ENCODE measurements at places on chromosomes 13 and 19. TPM values are rescaled to one million over a fixed set of nuclear protein-coding genes. Genes with fewer than 3 reads are reported as not detected.

ZNF541 gene
- total RNA-seq = not detected

IGFL1 gene
- total RNA-seq = 3.8 TPM

PRR36 gene
- total RNA-seq = 0.28 TPM

HCST gene
- total RNA-seq = 0.63 TPM

ITM2B gene
- 160 TPM for total RNA-seq

DHDH gene
- total RNA-seq = 1.5 TPM

ZNF491 gene
- not detected for total RNA-seq

NRTN gene
- 1.6 TPM for total RNA-seq

RAB3A gene
- 0.50 TPM for total RNA-seq

OR4F17 gene
- not detected for total RNA-seq

IFNL1 gene
- 0.30 TPM for total RNA-seq

CD22 gene
- total RNA-seq = 1.1 TPM

SLC10A2 gene
- total RNA-seq = not detected

PGLYRP1 gene
- not detected for total RNA-seq

NUMBL gene
- 74.4 TPM for total RNA-seq

ERICH6B gene
- not detected for total RNA-seq

CACTIN gene
- 20.8 TPM for total RNA-seq

CRX gene
- total RNA-seq = not detected

PLIN4 gene
- total RNA-seq = 0.19 TPM

ANKLE1 gene
- 0.43 TPM for total RNA-seq

ZNF383 gene
- total RNA-seq = 6.5 TPM

MCEMP1 gene
- not detected for total RNA-seq

ZNF146 gene
- 133 TPM for total RNA-seq

LYPD3 gene
- 0.36 TPM for total RNA-seq

CILP2 gene
- 0.38 TPM for total RNA-seq

PLK5 gene
- not detected for total RNA-seq

ZNF420 gene
- 4.9 TPM for total RNA-seq

SIGLEC6 gene
- total RNA-seq = not detected

TMEM221 gene
- total RNA-seq = 0.74 TPM

COX7A1 gene
- total RNA-seq = not detected

IZUMO2 gene
- not detected for total RNA-seq

ZNF880 gene
- 0.16 TPM for total RNA-seq

KCTD15 gene
- total RNA-seq = 56.0 TPM

C1QTNF9B gene
- total RNA-seq = not detected

SOX1 gene
- total RNA-seq = not detected
